ENCODE measurements at places on chromosomes 2 and 18.

- DNase-seq, result no peak
These were observed 36.3 kb downstream of the ZNF516 start for GRCh38 chr18:76458522-76459311.

GRCh38 chr2:189997016-189997415 is 65.5 kb downstream of the MSTN start:
- no peak for DNase-seq

DNA sequence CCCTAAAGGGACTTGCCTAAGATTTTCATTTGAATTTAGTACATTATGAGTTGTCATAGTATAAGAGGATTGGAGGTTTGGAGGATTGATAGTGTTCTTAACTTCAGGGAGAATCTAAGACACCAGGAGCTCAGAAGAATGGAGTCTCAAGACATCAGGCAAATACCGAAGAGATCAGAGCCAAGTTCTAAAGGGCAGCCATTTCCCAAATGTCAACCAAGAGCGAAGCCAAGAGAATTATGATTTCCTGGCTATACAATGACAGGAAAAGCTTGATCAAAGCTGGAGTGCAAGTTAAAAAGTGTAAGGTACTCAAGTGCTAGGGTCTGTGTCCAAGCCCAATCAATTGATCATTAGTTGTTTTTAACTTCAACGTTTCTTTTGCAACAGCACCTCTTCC is 283.0 kb upstream of the FN1 start:
- no peak for DNase-seq

DNA sequence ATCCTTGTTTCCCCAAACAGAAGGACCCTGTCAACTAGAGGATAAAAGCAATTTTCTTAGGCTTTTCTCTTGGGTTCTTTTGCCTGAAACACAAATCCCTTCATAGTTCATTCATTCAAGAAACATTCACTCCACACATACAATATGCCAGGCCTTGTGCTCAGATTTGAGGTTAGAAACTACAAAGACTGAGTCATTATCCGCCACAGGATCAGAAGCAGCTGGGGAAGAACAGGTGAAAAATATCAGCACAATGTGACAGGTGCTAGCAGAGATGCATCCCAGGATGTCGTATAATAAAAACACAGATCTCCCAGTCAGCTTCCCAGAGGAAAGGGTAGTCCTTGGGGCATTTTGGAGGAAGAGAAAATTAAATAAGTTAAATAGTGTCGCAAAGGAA is 172.4 kb downstream of the LRATD1 start:
- DNase-seq, result peak; percentile 45

DNA sequence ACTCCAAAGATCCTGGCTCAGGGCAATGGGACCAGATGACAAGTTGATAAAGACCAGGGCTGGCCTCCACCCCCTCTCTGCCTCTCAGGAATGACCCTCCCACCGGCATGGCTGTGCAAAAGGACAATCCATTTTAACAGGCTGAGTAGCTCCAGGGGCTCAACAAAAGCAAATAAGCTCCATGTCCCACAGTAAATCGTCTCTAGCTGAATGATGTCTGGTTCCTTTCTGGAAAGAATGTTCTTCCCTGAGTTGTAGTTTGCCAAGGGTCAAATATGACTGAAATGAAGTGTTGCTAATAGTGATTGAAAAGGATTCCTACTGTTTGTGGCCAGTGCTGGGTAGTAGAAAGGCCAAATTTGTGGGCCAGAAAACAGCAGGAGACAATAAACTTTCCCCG is 434.4 kb upstream of the ETAA1 start:
- DNase-seq, result no peak

DNA sequence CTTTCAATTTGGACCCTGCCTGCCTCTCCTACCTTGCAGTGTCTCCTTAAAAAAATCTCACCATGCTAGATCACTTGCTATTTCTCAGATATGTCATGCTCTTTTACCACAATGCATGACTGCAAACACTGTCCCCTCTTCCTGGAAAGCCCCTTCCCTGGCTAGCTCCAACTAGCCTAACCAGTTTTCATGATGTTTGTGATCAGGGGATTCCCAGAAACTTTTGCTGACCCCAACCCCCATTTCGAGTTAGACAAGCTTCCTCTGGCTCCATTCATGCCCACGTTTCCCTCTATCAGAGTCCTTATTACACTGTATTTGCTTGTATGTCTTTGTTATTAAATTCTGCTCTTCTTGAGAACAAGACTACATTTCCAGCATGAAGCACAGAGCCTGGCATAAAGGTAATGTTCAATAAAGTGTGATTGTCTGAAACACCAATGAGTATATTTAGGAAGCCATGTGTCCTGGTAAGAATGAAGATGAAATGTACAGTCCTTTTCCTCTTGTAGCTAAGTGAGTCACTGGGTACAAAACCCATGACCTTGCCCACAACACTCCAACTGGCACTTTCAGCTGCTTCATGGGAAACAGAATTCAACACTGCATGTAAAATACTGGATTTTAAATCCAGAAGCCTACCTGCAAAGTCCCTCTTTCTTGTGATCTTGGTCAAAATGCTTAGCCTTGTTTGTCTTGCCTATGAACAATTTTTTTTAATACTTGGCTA is 62.0 kb upstream of the ATL2 start:
- no peak for DNase-seq

- no peak for DNase-seq
These were observed 56.9 kb downstream of the KCNS3 start for GRCh38 chr2:17935242-17935885.

DNA sequence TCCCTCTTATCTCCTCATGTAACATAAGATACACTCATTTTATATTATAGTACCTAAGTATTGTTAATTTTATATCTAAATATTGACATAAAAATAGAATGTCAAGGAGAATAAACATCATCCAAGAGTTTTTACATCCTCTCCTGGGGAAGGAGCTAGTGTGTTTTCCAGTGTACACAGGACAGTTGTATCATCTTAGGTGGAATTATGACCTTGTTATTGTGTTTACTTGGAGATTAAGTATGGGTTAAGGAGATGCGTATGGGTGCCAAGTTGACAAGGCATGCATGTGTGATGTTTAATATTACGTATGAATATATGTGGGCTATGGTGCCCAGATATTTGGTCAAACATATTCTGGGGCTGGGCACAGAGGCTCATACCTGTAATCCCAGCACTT is 11.2 kb upstream of the DDX1 start:
- no peak for DNase-seq

GRCh38 chr2:45960057-45960863 is 308.8 kb downstream of the PRKCE start:
- no peak for DNase-seq

GRCh38 chr2:195709901-195710806 is 53.1 kb downstream of the SLC39A10 start:
- DNase-seq, result no peak

DNA sequence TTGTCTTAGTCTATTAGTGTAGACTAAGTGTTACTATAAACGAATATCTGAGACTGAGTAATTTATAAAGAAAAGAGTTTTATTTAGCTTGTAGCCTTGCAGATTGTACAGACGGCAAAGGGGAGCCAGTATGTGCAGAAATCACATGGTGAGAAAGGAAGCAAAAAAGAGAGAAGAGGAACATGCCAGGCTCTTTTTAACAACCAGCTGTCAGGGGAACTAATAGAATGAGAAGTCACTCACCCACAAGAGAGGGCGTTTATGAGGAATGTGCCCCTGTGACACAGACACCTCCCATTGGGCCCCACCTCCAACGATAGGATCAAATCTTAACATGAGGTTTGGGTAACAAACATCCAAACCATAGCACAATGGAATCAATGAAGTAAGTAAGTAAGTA is 20.6 kb upstream of the ZNF804A start:
- DNase-seq, result no peak

GRCh38 chr2:197435598-197436420 is 981 bp upstream of the SF3B1 start:
- DNase-seq, result no peak

- peak; percentile 85 for DNase-seq
These were observed 1.9 kb downstream of the CMPK2 start for GRCh38 chr2:6863792-6864191.

- DNase-seq, result no peak
These were observed 61.0 kb downstream of the ADCY3 start for GRCh38 chr2:24858996-24859395.

- no peak for DNase-seq
These were observed 4.0 kb downstream of the EGR4 start for GRCh38 chr2:73289304-73289703.

DNA sequence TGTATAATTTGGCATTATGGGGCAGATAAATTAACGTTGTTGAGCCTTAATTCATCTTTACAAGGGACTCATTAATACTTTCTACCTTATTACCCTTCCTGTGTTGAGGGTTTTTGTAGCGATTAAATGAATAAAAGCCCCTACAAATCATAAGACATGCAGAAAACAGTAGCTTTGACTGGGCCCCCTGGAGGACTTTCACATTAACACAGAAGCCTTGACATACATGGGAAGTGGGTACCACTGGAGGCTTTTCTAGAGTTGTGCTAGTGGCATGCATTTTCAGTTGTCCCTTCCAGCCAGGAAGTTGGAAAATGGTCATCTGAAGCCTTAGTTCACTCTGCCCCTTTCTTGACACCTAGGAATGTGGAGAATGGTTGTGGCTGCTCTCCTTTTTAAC is 30.2 kb downstream of the MTA3 start:
- no peak for DNase-seq

DNA sequence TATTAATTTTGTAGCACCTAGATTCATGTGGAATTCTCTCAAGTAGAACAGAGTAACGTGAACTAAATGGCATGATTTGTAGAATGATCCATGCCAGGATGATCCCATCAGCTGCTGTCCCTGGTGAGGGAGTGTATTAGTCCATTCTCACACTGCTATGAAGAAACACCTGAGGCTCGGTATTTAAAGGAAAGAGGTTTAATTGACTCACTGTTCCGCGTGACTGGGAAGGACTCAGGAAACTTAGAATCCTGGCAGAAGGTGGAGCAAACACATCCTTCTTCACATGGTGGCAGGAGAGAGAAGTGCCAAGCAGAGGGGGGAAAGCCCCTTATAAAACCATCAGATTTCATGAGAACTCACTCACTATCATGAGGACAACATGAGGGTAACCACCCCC is 312.6 kb downstream of the PTPRM start:
- DNase-seq, result peak; percentile 12

DNA sequence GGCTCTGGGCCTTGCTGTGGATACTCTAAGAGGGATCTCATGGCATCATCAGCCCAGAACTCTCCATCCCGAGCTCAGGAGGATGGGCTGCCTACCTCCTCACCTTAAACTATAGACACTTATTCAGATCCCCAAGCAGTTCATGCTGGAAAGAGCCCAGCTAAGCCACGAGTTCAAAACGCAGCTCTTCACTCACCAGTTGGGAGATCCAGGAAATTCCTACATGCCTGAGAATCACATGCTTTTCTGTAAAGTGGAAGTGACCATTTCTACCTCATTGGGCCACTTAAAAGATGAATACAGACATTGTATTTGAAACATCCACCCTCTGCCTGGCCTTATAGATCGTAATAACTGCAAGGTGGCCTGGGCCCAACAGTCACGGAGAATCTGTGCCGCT is 6.6 kb downstream of the ATOH8 start:
- DNase-seq, result no peak

- no peak for DNase-seq
These were observed 111.4 kb downstream of the NBAS start for GRCh38 chr2:15449556-15450236.

DNA sequence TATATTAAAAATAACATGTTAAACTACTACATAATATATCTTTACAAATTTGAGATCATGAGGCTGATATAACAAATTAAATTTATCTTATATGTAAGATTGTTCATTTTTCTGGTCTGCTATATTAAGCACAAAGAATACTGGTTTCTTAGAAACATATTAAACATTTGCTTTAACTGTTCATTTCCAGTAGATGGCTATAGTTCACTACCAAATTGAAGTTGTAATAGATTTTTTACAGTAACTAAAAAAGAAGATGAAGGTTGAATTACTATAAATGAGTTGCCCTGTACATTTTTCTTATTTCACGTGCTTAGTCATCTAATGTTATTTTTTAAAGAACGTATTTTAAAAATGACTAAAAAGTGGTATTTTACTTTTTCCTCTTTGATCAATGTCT is 57.0 kb downstream of the ZNF407 start:
- peak; percentile 11 for DNase-seq

GRCh38 chr2:70086278-70086837 is 919 bp upstream of the PCBP1 start:
- peak; percentile 97 for DNase-seq

- peak; percentile 41 for DNase-seq
These were observed 11.2 kb downstream of the SCG2 start for GRCh38 chr2:223590964-223591363.

GRCh38 chr18:32378705-32379104 is 92.0 kb downstream of the GAREM1 start:
- DNase-seq, result no peak

DNA sequence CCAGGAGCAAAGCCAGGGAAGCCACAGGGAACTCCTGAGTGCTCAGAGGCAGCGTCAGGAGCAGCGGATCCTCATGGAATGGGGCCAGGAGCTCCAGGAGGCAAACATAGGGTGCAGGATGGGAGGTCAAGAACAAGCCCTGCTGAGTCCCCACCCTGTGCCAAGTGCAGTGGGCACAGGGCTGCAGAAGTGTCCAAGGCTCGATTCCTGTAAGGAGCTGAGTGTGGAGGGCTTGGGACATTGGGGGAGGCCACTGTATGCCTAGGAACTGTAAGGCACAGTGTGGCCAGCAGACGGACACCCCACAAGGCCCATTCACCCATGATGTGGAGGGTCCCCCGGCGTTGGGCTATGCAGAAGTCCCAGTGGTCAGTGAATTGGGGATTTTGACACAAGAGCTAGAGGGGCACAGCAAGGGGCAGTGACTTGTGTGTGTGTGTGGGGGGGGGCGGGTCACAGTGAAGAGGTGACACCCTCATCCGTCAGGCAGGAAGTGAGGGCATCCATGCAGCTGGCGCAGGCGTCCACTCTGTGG is 55.6 kb downstream of the ACKR3 start:
- DNase-seq, result no peak

DNA sequence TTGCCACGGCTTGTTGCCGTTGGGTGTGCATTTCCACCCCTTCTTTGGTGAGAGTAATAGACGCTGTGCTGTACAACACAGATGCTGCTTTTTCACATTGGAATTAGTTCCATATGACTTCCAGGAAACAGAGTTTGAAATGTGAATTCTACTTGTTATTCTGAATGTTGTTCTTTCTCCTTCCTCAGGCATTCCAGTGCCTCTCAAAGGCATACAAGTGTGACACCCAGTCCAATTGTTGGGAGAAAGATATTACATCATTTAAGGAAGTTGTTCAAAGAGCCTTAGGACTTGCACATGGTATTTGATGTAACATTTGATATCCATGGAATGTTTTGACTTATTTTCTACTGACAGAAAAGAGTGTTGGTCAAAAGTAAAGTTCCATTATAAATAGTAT is 134.4 kb upstream of the LTBP1 start:
- no peak for DNase-seq

- no peak for DNase-seq
These were observed 33.8 kb downstream of the ACVR1 start for GRCh38 chr2:157842106-157842879.

All from NCI-H1417 (cell line).